Activated naive CD4-positive, alpha-beta T cell treated with anti-CD3 and anti-CD28 coated beads, Interleukin-2, amount 50 U/mL, for 72 hours (primary cell): ENCODE measurements at places on chromosomes 3 and 15.

- DNase-seq: no peak
Measured at GRCh38 chr3:176590722-176591121, 606.6 kb downstream of the TBL1XR1 start.

GRCh38 chr15:101563176-101563796 lies 73.8 kb upstream of the PCSK6 start:
- DNase-seq: no peak

DNA sequence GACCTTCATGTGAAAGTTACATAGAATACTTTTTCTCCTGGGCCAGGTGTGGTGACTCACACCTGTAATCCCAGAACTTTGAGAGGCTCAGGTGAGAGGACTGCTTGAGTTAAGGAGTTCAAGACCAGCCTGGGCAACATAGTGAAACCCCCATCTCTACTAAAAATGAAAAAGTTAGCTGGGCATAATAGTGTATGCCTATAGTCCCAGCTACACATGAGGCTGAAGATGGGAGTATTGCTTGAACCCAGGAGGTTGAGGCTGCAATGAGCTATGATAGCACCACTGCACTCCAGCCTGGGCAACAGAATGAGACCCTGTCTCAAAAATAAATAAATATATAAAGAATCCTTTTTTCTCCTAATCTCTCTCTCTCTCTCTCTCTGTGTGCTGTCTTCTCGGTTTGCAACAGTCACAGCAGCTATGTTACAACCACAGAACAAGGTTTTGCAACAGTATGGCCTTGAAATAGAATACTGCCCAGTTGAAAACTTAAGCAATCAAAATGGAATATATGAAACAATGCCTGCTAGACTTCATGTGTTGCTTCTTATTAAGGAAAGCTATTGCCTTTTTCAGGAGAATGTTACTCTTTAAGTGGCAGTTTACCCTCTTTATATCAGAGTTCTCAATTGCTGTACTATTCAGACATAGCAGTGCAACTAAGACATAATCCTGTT lies 12.3 kb upstream of the DENND4A start:
- DNase-seq: no peak

DNA sequence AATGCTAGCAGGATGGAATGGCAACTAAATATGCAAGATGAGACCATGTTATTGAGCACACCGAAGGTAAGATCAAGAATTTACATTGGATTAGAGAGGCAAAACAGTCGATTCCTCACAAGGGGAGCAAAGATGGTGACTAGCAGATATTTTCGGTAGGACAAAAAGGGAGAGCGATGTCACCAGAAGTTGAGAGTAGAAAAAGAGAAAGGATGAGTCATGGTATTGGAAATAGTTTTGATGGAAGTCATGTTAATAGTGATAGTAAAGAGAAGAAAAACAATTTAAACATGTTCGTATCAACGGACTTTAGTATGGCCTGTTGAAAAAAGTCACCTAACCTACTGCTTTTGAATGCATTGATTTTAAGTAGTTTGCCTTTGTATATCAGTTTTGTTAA lies 55.0 kb downstream of the UBE2E2 start:
- no peak for DNase-seq

DNA sequence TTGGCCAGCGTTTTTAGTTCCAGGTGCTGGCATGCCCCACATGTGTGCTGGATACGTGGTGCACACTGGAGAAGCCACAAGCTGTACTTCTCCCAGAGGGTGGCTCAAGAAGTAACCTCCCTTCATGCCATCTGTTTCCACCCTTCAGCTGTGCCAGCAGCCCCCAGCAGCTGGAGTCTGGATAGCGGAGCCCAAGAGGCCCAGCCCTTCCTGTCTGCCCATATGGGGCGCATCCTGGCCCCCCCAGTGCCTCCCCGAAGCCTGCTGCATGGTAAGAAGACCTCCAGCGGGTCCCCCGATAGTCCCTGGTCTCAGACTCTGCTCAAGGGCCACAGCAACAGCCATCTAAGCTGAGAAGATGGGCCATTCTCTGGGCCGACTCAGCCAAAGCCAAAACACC lies 5.8 kb upstream of the MANF start:
- no peak for DNase-seq

GRCh38 chr3:9167222-9167621 lies 82.2 kb downstream of the SRGAP3 start:
- DNase-seq: no peak

DNA sequence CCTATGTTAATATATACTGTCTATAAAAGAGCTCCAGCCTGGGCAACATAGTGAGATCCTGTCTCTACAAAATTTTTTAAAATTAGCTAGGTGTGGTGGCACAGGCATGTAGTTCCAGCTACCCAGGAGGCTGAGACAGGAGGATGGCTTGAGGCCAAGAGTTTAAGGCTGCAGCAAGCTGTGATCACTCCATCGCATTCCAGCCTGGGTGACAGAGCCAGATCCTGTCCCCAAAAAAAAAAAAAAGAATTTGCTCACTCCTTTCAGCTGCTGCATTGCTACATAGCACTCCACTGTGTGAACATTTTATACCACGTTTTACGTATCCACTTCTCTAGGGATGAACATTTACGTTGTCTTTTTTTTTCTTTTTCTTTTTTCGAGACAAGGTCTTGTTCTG lies 6.0 kb upstream of the TSEN2 start:
- no peak for DNase-seq

DNA sequence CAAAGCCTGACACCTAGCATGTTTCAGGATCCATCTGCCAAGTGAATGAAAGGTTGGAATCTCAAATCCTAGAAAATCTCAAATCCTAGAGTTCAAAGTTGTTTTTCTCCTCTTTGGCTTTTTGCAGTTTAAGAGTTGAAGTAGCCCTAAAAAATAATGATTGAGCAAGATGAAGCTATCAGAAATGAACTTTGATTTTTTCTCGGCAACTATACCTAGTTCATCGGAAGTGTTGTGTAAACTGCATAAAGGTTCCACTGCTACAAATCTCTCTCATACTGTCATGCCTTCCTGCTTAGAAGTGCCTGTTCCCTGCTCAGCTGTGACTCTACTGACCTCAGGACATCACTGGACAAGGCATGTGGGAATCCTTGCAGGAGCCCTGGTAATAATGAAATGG lies 35.8 kb upstream of the FOXB1 start:
- no peak for DNase-seq
